ENCODE measurements at places on chromosomes 6 and 20.

DNA sequence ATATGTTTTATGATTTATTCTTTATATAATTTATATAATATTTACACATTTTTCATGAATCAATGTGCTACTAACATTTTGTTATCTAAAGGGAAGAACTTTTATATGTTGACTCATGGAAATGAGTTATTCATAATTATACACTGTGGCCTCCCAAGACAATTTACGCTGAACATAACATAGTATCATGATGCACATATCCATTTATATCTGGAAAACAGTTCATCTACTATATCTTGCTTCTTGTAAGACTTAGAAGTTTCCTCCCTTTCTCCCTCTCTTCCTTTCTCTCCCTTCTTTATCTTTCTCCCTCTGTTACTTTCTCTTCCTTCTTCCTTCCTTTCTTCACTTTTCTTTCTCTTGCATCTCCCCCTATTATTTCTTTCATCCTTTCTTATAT, 1.1 kb upstream of the EYS start:
- DNase-seq, result no peak

GRCh38 chr6:3291346-3291745, 32.6 kb downstream of the PSMG4 start:
- DNase-seq, result no peak

GRCh38 chr20:32560989-32561830, 23.9 kb downstream of the NOL4L start:
- DNase-seq, result no peak

DNA sequence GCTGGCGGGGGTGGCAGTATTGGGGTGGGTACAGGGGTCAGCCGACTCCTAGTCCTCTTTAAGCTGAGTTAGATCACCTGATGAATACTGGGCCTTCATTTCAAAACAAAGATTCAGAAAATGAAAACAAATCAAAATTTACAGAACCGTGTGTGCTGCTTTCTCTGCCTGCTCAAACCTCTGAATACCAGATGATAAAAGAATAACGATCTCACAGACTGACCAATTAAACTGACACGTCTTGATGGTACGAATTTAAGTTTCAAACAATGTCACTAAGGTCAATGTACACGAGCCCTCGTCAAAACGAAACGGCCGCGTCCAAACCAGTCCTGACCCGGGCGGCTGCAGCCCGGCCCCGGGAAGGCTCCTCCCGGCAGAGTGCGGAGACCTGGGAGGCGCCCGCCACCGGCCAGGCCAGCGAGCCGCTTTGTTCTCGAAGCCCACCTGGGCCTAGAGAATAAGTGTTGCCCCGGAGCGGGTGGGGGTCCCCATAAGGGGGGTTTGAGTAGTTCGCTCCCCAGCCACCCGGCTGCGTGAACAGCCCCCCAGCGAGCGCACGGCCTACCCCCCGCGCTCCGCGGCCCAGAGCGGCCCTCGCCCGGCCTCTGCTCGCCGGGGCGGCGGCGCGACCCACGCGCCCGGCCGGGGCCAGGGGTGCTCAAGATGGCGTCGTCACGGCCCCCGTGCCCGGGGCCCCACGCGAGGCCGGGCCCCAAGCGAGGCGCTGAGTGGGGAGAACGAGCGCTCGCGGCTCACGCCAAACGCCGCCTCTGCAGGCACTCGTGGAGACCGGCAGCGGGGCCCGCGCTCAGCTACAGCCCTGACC, 728 bp downstream of the PSMA7 start:
- DNase-seq, result no peak

GRCh38 chr6:6004390-6004995, 2.2 kb downstream of the NRN1 start:
- no peak for DNase-seq

DNA sequence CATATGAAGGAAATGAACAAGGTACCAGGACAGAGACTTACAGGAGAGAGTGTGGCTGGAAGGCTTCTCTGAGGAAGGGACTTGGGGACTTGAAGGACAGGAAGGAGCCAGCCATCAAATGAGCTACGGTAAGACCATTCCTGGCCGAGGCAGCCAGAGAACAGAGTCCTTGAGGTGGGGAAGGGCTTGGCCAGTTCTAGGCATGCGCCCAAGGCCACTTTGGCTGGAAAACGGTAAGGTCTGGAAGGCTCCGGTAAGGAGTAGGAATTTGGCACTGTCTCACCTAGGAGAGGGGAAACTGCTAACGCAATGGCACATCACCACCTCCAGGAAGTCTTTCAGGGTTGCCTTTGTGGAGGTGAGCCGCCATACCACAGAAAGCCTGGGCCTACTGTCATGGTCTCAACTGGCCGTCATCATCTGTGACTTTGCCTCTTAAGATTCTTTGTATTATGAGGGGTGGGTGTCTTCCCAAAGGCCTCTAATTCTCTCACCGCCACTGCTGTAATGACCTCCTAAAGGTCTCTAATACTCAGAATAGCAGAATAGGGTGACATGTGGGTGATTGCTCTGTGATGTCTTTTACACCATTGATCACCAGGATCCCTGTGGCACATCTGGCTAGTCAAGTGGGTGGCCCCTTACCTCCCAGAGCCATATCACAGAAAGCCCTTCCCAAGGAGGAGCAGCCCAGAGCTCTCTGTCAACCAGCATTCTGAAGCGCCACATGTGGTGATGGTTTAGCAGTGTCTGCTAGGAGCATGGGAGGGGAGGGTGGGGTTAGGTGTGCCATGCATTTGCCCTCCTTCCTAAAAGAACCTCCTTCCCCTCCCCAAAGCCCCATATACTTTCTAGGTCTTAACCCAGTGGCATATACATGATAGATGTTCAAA, 17.7 kb upstream of the STX16 start:
- DNase-seq, result no peak

GRCh38 chr6:101779051-101779844, 385.7 kb downstream of the GRIK2 start:
- DNase-seq, result no peak

DNA sequence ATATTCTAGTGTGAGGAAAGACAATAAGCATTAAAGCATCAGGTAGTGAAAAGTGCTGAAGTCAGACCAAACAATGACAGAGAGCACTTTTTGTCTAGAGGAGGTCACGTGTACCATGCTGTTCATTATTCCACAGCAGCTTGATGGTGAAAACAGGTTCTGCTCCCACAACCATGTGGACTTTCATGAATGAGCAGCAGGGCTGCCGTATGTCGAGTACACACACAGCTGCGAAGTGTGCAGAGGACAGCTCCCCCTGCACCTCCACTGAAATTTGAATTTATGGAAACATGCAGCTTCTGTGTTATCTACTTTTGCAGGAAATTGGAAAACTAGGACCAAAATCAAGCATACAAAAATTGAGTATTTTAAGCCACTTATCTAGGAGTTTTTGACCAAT, 85.3 kb downstream of the MAP7 start:
- DNase-seq, result no peak

DNA sequence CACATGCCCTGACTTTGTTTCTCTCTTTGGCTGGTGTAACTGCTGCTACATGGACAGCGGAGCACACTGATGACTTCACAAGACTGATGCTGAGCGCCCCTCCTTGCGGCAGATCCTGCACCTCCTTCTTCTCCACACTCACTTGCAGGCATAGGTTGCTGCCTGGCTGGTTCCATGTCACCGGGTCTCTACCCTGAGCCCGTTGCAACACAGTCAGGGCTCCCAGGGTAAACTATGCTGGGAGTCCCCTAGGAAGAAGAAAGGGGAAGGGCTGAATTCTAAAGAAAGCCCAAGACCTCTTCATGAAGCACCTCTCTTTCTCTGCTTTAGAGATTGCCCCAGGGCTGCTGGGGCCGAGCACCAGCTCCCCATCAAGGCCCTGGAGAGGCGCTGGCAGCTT, 83.3 kb upstream of the DUSP22 start:
- DNase-seq, result no peak

DNA sequence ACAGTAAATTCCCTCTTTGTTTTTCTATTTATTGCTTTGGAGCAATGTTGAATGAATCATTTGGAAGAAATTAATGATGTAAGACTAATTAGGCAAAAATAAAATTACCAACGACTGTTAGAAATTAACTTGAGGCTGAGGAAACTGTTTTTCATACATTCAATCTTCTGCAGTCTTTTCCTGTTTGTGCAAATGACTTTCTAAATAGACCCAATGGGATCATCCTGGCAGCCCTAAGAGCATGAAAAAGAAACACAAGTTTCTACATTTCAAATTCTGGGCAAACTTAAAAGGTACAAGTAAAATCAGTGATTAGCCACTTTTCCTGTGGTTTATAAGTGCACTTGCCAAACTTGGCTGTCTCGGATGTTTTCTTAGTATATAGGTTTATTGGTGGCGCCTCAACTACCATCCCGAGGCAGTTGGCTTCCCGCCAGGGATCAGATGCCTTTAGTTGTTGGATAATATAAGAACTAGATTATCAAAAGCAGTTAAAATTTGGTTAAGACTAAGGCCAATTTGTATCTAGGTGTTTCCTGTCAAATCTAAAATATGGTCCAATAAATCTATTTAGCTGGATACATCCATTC, 181.2 kb downstream of the ISM1 start:
- DNase-seq, result no peak

GRCh38 chr6:31210123-31210522, 39.6 kb upstream of the POU5F1 start:
- DNase-seq, result no peak

- no peak for DNase-seq
Measured at GRCh38 chr6:126618639-126619343, 278.9 kb downstream of the CENPW start.

GRCh38 chr20:50886184-50886790, 45.0 kb downstream of the ADNP start:
- no peak for DNase-seq
